PC-9 (cell line): ENCODE measurements at places on chromosomes 16 and 17. TPM values are rescaled to one million over a fixed set of nuclear protein-coding genes. Genes with fewer than 3 reads are reported as not detected.

Gene AATK
- 0.46 and 2.4 TPM in 2 replicates for total RNA-seq

Gene CMTM2
- 0.65 TPM in 1 of 2 replicates, not detected in the other for total RNA-seq

Gene LGALS9B
- 6.5 and 9.8 TPM in 2 replicates for total RNA-seq

DNA sequence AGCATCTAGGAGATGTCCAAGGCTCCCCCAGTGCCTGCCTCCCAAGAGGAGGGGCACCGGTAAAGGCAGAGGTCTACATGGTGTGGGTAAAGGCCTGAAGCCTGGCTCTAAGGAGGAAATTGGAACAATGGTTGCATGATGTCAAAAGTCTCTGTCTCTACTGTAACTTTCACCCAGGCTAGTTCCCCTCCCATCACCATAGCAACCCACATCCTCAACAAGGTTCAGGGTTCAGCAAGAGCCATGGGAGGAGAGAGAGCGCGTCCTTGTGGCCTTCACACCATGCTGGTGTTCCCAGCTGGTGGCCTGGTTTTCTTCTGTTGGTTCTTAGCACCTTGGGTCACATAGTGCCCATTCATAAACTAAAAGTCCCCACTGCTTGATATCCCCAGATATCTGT is 196.7 kb upstream of the CDH5 start:
- no peak for DNase-seq

DNA sequence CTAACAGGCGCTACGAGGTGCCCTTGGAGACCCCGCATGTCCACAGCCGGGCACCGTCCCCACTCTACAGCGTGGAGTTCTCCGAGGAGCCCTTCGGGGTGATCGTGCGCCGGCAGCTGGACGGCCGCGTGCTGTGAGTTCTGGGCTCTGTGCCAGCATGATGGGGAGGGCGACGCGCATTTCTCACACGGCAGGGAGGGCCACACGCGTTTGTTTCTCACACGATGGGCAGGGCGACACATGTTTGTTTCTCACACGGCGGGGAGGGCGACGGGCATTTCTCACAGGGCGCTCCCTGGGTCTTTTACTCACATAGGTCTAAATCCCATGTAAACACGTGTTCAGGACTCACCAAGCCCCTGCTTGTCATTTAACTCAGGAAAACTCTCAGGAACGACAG is 4.4 kb downstream of the GAA start:
- no peak for DNase-seq
